ENCODE measurements at places on chromosomes 11 and 22.

DNA sequence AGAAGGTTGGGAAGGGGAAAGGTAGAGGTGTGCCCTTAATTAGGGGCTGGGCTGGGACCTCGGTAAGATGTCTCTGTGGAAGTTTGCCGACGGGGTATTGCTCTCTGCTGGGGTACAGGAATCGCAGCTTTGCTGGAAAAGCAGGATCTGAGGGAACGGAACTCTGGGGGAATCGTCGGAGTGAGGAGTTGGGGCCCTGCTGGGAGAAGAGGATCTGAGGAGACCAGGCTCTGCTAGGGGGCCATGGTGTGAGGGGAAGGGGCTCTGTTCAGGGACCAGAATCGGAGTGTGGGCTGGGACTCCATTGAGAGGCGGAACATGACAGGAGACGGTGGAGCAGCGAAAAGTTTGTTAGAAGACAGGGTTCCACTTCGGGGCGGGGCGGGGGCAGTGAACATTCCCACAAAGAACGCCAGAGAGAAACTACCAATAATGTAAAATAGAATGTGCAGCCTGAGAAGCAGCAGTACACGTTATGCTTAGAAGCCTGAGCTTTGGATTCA lies 456 bp downstream of the AAMDC start:
- peak; percentile 35 for DNase-seq

DNA sequence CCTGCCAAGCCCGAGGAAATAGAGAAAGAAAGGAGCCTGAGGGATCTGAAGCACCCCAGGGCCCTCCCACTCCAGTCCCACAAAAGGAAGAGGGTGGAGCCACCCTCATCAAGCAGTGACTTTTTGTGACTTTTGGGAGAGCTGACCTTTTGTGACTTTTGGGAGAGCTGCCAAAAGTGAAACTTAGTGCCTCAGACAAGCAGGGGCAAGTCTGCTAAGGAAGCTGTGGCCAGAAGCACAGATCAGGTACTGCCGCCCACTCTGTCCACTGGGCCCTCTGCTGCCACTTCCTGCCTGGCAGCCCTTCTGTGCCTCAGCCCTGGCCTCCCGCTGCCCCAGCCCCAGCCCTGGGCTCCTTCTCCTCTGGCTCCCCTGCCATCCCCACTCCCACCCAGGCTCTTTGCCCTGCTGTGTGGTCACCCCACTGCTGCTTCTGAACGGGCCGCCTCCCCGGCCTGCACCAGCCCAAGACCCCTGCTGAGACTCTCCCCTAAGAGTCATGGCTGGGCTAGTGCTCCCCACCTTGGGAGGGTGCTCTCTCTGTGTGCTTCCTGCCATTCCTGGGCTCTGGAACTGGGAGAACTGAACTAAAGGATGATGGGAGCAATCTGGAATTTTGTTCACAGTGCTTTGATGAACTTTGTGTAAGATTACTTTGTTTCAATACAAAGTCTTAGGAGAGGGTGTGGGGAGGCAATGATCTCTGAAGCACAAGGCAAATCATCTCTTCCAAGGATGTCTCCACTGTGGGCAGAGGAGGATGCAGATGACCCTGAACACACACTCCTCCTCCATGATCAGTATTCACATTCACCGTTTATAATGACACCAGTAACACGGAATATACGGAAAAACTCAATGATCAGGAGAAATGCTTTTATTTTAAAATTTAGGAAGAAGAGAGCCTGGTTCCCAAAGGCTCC lies at the start of gene APOBEC3H:
Gene APOBEC3H (plus strand): TSS at position 147 of the 923 bp plus-strand sequence. CDS start 3,035 bp downstream, outside the sequence.
- no peak for DNase-seq

DNA sequence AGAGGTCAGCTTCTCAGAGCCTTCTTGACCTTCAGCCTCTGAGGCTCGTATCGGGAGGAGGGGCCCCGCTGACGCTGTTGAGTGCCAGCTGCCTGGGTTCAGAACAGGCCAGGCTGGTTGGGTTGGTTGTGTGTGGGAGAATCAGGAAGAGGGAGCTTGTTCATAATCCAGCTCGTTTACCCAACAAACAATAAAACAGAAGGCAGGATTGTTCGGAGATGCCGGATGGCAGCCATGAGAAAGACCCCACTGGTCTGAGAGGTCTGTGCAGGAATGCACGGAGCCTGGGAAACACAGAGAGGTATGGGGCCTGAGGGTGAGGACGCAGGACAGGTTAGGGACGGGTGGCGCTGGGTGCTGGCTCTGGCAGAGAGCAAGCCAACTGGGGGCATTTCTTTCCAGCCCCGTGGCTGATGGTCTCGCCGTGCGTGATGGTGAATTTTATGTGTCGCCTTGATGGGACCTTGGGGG lies 31.6 kb upstream of the SHANK2 start:
- DNase-seq, result no peak

DNA sequence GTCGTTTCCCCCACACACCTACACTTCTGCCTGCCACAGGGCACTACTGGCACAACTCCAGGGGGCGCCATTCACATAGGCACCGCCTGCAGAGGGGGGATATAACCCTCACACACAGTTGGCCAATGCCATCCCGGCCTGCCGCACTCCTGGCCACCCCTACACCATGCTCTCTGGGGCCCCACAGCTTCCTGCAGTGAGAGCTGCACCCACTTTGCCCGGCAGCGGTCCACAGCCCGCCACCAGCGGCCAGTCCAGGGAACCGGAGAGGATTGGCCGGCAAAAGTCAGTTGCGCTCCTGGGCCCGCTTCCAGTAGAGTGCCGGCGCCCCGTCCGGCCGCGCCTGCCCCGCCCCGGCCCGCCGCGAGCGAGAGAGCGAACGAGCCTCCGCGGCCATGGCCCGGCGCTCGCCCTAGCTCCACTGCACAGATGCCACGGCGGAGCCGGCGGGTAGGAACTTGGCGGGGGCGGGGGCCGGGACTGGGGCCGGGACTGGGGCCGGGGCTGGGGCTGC lies 25.6 kb upstream of the SUSD2 start:
- no peak for DNase-seq

DNA sequence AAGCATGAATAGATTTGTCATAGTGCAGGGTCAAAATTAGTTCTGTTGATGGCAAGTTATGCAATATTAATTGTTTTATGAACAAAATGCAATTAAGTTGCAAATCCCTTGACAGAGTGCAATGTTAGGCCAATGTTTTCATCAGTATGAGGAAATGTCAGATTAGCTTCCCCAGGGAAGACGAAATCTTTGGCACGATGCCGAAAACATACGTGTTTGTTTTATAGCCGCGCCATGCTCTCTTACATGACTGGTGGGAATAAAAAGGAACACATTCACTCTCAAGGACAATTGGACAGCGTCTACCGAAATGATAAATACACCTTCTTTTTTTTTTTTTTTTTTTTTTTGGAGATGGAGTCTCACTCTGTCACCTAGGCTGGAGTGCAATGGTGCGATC lies 27.0 kb downstream of the MFNG start:
- no peak for DNase-seq

GRCh38 chr11:1349327-1350041 lies 40.1 kb upstream of the TOLLIP start:
- no peak for DNase-seq

GRCh38 chr22:50360578-50360977 lies 17.5 kb downstream of the PPP6R2 start:
- DNase-seq, result no peak

- DNase-seq, result peak; percentile 5
Measured at GRCh38 chr11:83249972-83250593, 36.1 kb downstream of the CCDC90B start.

- no peak for DNase-seq
Measured at GRCh38 chr11:123904932-123905331, 3.0 kb downstream of the OR8D4 start.

DNA sequence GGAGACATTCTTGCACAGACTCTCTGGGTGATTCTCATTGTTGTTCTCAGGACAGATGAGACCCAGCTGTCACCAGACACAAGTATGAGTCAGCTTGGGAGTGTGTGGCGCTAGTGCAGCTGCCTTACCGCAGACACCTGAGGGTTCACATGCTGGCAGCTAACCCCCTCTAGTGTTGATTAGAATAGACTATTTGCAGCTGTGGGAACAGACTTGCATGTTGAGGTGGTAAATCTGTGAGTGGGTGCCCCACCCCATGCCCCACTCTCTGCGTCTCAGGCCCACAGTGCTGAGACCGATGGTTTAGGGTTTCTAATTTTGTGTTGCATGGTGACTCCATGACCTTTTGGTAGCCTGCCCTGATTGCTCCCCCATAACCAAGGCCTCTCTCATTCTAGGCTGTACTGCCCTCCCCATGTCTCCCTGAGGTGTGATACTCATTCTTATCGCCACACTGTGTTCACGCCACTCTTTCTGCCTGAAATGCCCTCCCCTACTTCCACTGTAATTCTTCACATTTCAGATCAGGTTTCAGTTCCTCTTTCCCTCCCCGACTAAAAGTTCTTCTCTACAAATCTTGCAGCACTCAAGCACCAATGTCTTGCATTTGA lies 73.7 kb upstream of the KIRREL3 start:
- no peak for DNase-seq

DNA sequence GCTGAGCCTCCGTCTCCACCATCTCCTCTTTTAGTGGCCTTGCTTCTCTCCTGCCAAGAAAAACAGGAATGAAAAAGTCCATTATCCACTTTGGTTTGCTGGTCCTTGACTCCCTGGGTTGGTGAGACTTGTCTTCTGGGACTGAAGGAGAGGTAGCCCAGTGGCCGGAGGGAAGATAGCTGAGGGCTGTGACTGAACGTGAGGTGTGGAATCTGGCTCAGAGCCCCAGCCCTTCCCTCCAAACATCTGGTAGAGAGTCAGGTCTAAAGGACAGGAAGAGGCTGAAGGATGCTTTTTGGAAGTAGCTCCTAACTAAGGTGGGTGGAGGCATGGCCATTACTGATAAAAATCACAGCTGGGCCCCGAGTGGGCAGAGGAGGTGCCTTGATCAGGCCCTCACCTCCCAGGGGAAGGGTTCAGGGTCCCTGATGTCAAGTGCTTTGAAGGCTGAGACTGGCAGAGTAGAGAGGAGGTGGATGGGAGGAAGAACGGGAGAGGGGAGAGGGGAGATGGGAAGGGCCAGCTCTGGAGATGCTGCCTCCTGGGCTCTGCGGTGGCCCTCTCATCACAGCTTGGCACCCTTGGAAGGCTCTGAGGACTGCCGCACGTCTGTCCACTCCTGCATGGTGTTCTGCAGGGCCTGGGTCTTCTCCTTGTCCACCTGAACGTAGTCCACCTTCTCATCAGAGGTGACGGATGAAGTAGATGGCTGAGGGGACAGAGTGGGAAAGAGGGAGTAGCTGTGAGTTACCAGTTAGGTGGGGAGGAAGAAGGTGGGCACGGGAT lies 30.2 kb downstream of the USP35 start:
- no peak for DNase-seq

DNA sequence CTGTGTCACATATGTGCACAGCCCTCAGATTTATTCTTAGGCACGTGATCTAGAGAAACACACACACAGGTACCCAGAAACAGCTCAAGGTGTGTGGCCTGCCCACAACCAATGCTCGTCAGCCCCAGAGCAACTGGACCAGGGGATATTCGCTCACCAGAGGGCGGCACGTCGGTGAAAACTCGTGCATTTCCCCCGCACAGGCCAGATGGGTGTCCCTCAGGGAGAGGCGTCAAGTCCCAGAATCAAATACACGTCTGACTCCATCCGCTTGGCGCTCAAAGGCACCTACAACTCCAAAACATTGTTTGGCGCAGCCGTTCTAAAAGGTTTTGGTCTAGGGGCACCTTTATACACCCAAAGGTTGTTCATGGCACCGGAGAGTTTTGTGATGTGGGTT lies 429.0 kb downstream of the BRD1 start:
- no peak for DNase-seq

DNA sequence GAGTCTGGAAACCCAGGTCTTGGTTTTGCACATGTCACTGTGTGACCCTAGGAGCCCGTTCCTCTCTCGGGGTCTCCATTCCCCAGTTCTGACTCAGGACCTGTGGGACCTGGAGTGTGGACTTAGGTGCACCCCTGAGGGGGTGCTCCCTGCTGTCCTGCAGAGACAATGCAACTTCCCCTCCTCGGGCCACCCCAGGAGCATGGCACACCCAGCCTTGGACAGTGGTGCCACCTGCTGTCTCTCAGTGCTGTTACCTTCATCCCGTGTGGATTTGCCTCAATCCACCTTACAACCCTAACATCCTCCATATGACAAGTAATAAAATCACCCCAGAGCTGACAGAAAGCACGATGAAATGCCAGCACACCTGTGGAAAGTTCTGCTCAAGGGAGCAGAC lies 27.5 kb upstream of the CRYBB3 start:
- DNase-seq, result no peak

GRCh38 chr22:33844273-33844672 lies 76.0 kb downstream of the LARGE1 start:
- no peak for DNase-seq

- DNase-seq, result no peak
Measured at GRCh38 chr11:73810637-73811036, 23.0 kb downstream of the MRPL48 start.

DNA sequence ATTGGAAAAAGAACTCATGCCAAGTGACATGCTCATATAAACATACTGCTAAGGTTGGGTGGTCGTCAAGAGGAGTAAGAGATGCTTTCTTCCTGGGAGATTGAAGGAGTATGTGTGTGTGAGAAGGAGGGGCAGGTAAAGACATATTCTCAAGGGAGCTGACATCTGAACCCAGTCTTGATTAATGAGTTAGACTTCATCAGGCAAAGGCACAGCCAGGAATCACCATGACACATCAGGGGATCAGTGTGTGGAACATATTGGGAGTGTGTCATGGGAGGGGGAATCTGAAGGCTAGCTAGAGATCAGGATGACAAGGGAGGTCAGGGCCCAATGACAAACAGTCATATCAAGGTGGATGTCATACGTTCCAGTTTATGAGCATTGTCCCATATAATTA lies 14.9 kb downstream of the CNTF start:
- DNase-seq, result no peak

- no peak for DNase-seq
Measured at GRCh38 chr11:126466236-126467045, 111.0 kb downstream of the ST3GAL4 start.

GRCh38 chr11:15139958-15140659 lies 25.4 kb downstream of the INSC start:
- no peak for DNase-seq

DNA sequence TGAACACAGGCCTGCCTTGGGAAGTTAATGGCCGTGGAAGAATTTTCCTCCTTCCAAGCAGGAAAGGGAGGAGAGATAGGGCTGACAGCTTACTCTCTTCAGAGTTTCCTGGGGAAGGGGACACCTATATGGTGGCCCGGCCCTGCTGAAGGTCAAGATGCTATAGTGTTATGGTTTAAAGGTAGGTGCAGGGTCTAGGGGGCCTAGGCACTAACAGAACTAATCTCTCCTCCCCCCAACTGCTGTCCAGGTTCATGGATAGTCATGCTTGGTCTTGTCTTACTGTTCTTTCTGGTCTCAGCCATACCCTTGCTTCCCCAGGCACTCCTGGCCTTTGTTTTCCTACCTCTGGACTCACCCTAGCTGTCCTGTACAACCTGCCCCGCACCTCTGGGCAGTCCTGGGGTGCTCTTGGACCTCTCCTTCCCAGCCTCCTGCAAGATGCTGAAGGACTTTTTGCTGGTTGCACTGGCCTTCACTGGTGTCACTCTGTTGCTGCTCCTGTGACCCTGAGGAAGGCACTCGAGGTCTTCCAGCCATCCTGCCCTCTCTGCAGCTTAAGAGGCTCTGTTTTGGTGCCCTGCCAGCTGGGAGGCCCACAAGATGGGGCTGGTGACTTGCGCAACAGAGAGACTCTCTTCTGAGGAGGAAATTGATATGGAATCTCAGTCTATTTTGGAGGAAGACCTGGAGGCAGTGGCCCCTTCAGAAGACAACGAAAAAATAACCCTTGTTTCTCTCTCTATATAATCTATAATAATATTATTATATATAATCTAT lies 17.9 kb downstream of the SEC14L3 start:
- DNase-seq, result no peak

- no peak for DNase-seq
Measured at GRCh38 chr11:60957188-60957587, 5.2 kb upstream of the SLC15A3 start.

All from renal cortex interstitium (tissue), 15 donors.